DMS153 (cell line): ENCODE measurements at places on chromosomes 11 and 22.

GRCh38 chr22:31289344-31289743 lies 2.9 kb downstream of the PIK3IP1 start:
- peak; percentile 74 for DNase-seq

DNA sequence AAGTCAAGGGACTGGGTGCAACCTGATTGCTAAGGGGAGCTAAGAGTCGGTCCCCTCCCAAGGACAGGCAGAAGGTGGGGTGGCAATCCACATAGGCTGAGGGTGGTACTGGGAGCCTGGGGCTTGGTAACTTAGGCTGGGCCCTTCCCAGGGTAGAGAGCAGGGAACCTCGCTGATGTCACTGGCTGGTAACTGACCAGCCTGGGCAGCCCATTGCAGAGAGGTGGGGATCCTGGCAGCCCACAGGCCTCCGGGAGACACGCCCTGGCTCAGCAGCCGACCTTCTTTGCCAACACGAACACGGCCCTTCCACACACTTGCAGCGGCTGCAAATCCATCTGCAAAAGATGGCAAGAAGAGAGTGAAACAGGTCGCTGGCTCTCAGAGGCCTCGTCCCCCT lies 25.4 kb downstream of the A4GALT start:
- DNase-seq: no peak

- no peak for DNase-seq
These were observed 2.4 kb upstream of the PATE1 start for GRCh38 chr11:125743681-125744080.

DNA sequence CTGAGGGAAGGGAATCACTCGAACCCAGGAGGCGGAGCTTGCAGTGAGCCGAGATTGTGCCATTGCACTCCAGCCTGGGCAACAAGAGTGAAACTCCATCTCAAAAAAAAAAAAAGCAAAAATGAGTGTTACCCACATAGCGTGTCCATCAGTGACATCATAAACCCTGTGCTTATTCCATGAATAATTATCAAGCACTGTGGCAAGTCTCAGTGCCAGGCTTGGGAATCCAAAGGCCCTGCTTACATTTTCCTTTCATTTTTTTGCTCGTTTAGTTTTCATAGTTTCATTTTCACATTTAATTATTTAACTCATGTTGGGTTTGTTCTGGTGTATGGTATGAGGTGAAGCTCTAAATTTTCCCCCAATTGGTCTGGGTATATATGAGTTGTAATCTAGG lies 46.5 kb downstream of the NEU3 start:
- no peak for DNase-seq

GRCh38 chr11:128532016-128532571 lies 55.3 kb downstream of the ETS1 start:
- DNase-seq: no peak

DNA sequence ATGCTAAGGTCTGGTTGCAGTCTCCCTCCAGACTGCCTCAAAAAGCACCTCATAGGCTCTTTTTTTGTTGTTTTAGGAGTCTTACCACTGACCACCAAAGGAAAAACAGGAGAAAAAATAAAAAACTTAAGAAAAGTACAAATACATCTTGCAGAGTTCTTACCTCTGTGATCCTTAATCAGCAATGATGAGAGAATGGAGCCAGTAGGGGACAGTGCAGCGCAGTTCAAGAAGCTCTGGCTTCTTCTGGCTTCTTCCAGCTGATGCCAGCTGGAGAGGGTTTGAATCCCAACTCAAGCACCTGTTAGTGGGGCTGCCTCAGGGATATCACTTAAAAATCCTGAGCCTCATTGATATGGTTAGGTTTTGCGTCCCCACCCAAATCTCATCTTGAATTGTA lies 223.3 kb upstream of the ISX start:
- DNase-seq: no peak

DNA sequence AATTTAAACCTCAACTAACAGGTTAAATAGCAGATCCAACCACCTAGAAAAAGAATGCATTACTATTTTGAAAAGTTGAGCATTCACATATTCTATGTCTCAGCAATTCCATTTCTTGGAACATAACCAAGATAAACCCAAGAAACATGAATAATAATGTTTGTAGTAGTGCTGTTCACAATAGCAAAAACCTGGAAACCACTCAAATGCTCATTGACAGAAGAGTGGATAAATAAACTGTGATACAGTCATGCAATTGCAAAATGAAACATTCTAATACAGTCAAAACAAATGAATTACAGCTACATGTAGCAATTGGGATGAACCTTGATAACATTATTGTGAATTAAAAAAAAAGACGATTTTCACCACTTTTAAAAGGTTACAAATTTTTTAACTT lies 162.8 kb upstream of the TMEM45B start:
- no peak for DNase-seq

- no peak for DNase-seq
These were observed 42.8 kb downstream of the MED15 start for GRCh38 chr22:20550057-20550817.

DNA sequence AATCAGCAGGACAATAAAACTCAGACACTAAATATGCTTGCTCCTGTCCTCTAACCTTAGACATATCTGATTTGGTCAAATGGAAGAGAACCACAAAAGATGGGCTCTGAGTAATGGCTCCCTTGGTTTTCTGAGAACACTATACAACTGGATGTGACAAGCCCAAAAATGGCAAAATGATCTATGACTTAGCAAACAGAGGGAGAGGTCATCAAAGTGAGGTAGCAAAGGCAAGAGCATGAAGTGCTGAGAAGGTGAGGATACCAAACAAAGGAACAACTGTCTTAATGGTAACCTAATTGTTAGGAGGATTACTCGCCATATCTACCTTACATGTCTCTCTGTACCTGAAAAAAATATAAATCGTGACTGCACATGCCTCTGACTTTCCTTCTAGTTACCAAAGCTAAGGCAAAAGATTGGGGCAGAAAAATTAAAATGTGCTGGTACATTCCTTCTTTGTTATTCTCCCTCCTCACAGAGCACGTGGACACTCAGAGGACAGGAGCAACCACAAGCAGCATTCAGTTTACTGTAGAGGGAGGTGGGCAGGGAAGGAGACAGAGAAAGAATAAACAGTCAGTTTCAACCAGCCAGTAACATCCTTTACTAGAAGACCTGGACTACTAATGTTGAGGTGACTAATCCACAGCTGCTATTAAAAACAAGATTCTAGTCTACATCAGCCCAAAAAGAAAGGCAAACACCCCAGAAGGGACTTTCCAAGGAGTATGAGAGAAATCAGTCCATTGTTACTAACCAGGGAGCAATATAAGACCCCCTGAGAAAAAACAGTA lies 88.8 kb downstream of the AMBRA1 start:
- no peak for DNase-seq

DNA sequence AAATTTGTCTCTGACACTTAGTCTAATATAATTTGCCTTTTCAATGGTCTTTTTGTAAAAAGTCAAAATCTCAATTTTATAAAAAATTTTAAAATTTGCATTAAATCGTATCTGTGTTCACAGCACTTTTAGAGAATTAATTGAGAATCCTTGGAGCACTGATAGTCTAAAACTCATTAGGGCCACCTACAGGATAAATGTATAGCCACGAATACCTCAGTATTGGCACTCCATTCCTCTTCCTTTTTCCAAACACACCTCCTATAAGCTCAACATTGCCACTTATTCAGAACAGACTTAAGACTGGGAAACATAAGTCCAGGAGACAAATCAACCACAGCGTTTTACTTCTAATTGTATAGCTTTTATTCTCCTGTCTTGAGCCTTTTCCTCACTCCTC lies 776.0 kb upstream of the ARHGAP42 start:
- DNase-seq: no peak

DNA sequence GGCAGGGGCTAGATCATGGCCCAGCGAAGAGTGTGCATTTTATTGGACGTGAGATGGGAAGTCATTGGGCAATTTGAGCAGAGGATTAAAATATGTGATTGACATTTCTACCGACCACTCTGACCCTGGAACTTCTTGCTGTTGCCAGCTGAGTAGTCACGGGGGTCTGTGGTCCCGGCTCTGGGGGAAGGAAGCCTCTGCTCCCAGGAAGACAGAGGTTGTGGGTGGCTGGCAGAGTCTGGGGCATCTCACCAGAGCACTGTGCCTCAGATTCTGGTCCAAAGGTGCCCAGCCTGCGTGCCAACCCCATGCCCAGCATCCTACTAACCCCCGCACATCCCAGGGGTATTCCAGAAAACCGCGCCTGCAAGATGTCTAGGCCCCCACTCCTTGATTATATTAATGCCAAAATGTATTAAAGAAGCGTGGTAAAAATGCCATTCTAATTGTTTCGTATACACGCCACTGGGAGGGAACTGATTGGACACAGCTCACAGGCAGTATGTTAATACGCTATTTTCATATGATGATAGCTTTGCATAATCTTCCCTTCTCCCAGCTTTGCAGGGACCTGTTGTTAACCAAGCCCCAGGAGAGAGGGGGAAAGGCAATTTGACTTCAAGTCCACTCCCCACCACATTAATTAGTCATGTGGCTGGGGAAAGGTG lies 25.3 kb upstream of the LMO1 start:
- DNase-seq: no peak

DNA sequence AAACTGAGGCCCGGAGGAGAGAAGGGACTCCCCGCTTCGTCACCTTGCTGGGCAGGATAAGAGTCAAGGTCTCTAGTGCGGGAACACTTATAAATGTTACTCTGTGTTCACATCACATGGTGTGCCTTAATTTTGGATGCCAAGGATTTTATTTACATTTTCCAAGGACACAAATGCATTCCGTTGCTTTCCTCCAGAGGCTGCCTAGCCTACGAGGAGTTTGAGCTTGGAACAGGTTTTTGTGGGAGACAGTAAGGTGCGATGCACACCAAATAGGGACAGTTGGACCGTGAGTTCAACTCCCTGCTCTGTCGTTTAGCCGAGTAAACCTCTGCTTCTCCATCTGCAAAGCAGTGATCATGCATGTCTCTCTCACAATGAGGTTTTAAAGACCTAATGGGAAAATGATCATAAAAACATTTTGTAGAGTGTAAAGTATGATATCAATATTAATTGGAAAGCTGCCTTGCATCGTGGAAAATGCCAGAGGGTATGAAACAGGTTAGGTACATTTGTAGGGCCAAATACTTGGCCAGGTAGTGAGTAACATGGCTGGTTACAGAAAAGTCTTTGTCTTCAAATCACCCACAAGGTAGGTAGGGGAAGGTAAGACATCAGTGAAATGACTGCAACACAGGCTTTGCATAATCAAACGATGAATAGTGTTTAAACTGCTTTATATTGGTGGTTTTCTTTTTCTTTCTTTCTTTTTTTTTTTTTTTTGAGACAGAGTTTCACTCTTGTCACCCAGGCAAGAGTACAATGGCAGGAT lies 61.8 kb downstream of the ST3GAL4 start:
- no peak for DNase-seq

DNA sequence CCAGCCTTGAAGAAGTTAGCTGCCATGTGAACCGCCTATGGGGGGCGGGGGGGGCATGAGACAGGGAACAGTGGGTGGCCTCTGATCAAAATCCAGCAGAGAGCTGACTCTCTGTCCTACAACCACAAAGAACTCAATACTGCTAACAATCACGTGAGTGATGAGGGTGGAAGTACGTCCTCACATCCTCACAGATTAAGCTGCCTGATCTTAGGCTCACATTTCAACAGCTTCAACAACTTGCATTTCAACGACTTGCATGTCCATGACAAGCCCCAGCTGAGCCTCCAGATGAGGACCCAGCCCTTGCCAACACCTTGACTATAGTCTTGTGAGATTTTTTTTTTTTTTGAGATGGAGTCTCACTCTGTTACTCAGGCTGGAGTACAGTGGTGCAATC lies 51.6 kb downstream of the CLMP start:
- no peak for DNase-seq

DNA sequence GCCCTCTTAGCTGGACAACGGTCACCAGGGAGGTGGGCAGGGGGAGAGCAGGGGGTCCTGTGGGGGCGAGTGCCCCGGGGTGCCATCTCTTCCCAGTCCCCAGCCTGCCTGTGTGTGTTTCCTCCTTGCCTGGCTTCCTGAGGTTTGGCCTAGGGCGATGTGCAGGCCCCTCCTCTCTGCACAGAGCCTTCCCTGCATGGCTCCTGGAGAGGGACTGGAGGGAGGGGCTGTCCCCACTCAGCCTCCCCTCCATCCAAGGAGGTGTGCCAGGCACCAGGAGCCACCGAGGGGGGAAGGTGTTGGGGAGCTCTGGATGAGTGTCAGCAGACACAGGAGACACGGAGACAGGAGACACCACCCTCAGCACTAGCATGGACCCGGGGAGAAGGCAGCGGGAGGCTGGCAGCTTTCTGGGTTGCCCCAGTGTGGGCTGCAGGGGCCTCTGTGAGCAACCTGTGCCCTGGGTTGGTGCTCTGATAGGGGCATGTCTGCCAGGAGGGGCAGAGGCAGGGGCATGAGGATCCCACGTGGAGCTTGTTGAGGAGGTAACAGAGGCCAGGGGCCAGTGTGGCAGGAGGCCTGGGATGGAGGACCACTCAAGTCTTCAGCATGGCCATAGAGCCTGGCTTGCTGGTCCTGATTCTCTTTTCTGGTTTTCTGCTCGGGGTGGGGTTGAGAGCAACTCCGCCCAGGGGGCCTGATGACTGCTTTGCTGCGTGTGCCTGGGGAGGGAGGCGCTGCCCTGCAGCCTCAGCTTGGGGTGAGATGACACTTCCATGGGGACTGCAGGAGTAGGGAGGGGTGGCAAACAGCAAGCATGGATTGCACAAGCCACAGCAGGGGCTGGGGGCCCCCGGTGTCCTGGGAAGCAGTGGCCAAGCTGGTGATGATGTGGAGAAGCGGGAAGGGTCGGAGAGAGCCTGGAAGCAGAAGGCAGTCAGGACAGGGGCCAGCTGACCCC lies 78.8 kb downstream of the ST3GAL4 start:
- DNase-seq: no peak

GRCh38 chr22:22558071-22558971 lies 744 bp downstream of the PRAME start:
- DNase-seq: no peak

DNA sequence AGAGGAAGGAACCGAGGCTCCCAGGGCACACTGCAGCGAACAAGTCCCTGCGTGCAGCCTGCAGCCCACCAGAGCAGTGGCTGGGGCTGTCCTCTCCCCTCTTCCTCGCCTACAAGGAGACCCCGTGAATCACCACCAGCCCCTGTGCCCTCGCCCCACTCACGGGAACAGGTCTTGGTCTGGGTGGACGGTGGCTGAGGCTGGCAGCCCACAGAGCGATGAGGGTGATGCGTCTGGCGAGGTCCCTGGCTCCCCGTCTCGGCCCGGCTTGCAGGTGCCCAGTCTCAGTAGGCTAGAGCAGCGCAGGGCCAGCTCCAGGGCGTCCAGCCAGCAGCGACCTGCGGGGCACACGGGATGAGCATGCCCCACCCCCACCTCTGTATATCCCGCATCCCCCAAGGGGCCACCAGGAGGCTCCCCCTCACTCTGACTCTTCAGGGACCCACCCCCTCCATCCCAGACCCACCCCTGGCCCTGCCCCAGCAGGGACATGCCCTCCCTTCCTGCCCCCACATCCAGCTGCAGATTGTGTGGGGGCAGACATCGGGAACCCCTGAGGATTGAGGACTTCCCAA lies 50.5 kb upstream of the CARS1 start:
- no peak for DNase-seq

DNA sequence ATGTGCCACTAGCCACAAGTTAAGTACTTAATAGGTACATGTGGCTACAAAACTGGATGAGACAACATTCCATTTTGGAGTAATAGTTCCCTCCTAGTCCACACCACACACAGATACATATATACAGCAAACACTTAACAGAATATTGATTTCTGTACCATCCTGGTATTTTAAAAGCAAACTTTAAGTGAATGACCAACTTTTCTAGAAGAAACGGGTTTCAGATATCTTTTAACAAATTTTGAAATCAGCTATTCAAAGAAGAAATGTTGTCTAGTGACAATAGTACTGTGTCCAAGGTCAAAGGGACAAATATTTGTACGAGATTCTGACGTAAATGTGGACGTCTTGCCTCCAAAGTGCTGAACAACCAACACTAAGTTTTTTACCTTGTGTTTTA lies 12.3 kb upstream of the CARD16 start:
- DNase-seq: no peak

- no peak for DNase-seq
These were observed 22.4 kb upstream of the SC5D start for GRCh38 chr11:121270001-121270678.
